NCI-H1930 (cell line): ENCODE measurements at places on chromosomes 2 and 18.

GRCh38 chr18:3391704-3392466 lies 58.1 kb upstream of the TGIF1 start:
- no peak for DNase-seq

DNA sequence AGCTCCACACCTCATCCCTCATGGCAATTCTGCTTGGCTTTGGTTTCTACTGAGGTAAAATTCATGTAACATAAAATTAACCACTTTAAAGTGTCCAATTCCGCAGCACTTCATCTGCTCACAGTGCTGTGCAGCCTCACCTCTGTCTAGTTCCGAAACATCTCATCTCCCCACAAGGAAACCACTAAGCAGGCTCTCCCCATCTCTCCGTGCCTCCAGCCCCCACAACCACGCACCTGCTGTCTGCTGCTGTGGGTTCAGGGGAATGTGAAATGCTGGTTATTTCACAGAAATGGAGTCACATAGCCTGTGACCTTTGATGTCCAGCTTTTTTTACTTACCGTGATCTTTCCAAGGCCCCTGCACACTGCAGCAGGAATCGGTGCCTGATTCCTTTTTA lies 7.7 kb upstream of the GPC1 start:
- DNase-seq, result no peak

- no peak for DNase-seq
Observed at GRCh38 chr2:128551435-128551834, 232.8 kb upstream of the HS6ST1 start.

DNA sequence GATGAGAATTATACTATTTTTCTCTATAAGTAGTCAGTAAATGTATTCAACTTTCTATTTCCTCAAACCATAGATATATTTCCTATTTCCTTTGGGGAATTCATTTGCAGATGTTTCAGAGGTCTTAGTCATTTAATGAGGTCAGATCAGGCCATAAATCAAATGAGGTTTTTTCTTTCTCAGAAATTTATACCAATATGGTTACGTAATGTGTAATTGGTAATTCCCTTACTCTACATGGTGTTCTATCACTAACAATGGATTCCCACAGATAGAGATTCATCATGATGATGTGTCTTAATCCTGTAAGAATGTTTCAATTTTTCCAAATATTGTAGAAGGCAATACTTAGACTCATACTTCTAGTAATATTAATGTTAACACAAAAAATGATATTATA lies 108.0 kb downstream of the DPP4 start:
- DNase-seq, result no peak

GRCh38 chr2:233358947-233359346 lies 4.7 kb downstream of the DGKD start:
- no peak for DNase-seq

GRCh38 chr2:64852771-64853241 lies 136.4 kb upstream of the SLC1A4 start:
- DNase-seq, result no peak

- DNase-seq, result no peak
Observed at GRCh38 chr2:42878581-42878980, 86.2 kb upstream of the HAAO start.
